RWPE1 (cell line): ENCODE measurements at places on chromosomes 2 and 18.
A peak's percentile ranks its signal among the peaks of the same experiment; 100 is the strongest.

DNA sequence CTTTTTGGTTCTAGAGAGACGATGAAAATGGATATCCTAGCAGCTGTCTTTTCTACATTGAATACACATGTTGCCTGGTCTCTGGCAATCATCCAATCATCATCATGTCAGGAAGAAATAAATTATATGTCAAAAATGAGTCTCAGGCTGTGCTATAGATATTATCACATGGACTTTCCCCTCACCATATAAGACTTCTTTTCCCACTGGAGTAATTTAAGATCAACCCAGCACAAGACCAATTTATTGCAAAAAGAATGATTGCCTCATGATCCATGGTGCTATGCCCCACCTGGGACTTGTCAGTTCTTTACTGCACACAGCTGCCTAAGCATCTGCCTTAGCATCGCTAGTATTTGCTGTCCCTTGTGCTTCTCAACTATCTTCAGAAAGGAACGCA is 783.7 kb upstream of the TMEFF2 start:
- DNase-seq: no peak

DNA sequence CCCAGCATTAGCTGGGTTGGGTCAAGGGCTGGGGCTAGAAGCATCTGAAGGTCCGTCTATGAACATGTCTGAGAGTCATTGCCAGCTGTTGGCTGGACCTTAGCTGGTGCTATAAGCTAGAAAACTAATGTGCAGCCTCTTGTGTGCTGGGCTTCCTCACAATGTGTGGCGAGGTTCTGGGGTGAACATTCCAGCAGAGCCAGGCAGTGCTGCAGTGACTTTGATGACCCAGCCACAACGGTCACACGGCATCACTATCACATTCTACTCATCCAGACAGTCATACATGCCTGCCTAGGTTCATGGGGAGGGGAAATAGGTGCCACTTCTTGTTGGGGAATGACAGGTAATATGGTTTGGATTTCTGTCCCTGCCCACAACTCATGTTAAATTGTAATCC is 260.5 kb downstream of the CYP26B1 start:
- no peak for DNase-seq

DNA sequence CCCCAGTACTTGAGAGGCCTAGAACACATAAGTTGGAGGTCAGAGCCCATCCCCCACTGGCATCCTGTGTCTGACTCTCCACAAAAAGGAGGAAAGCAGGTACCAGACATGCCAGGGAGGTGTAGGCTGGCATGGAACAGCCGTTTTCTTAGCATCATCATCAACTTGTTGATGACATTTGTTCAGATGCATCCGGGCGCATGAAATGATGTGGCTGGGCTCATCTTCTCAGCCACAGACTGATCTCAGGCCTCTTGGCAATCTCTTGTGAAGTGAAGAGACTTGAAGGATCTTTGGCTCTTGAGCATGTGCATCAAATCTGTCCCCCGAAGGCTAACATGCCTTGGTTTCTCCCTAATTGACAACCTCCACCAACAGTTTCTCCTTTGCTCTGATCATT is 243.3 kb downstream of the TSN start:
- DNase-seq: no peak

DNA sequence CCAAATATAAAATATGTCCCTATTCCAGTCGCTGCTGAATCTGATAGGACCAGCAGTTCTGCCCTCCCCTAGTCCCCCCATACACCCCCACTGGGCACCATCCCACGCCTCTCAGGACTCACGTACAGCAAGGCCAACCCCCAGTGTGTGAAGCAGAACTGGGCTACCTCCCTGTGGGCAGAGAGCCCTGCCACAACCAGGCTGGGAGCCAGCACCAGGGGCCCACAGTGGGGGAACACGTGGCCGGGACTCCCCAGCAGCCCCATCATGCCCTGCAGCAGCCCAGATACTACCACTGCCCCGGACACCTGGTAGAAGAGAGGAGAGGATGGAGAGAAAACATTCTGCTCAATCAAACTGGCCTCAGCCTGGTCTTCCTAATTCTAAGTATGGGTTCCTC is 1.3 kb downstream of the SLC23A3 start:
- no peak for DNase-seq

GRCh38 chr2:18912225-18912888 is 323.0 kb upstream of the NT5C1B start:
- DNase-seq: no peak

- DNase-seq: no peak
These were observed 72.3 kb upstream of the CCDC68 start for GRCh38 chr18:55031576-55031975.

DNA sequence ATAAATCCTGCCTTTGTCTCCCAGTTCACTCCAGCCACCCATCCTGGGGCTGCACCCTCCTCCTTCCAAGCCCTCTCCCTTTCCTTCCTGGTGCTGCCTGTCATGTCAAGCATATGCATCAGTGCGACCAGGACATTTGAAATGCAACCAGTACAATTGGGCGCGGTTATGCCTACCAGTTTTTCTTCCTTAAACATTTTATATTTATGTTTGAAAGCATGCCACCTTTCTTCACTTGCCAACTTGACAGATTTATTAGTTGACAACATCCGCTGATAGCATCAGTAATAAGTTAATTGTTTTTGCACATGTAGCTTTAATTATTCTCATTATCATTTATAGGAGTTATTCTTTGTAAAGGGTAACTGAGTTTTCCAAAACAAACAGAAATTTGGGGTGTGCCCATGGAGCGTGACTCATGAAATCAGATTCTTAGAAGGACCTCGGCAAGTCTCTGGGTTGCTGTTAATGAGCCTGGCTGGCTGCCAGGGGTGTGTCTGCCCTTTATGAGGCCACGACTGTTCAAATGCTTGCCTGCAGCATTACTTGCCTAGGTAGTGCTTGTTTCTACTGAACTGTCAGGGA is 32.8 kb upstream of the IL1B start:
- peak; percentile 79 for DNase-seq

GRCh38 chr2:177908182-177908581 is 164.4 kb downstream of the PDE11A start:
- DNase-seq: no peak

GRCh38 chr2:214169281-214169680 is 241.6 kb upstream of the VWC2L start:
- DNase-seq: no peak

DNA sequence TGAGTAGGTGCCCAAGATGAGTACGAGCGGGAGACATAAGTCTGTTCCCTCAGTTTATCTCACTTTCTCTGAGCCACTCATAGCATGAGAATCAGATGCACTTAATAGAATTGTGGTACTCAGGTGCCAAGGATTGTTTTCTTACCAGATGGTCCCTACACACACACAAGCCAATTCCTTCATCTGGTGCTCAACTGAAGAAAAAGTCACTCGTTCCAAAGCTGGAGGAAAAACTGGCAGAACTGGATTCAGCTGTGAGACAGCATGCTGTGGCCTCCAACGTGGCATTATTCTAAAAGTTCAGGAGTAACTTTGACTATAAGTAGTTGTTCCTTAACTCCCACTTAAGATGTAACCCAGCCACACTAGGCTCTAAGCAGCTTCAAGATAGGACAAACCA is 33.4 kb upstream of the ABCA12 start:
- no peak for DNase-seq

GRCh38 chr2:94871226-94872087 is at the start of gene TEKT4:
Gene TEKT4, plus strand, starts transcription at chr2:94871430. Its CDS starts 150 bp downstream, at chr2:94871580.
- DNase-seq: no peak

GRCh38 chr2:209741953-209742352 is 29.7 kb upstream of the UNC80 start:
- no peak for DNase-seq

GRCh38 chr18:2147476-2148230 is 423.7 kb downstream of the METTL4 start:
- DNase-seq: peak; percentile 86

GRCh38 chr18:35888329-35888728 is 84.2 kb upstream of the RMP24 start:
- no peak for DNase-seq

GRCh38 chr2:219396863-219397457 is 9.2 kb upstream of the DNPEP start:
- DNase-seq: no peak

- DNase-seq: no peak
These were observed 76.1 kb upstream of the SMAD2 start for GRCh38 chr18:48006415-48007175.

DNA sequence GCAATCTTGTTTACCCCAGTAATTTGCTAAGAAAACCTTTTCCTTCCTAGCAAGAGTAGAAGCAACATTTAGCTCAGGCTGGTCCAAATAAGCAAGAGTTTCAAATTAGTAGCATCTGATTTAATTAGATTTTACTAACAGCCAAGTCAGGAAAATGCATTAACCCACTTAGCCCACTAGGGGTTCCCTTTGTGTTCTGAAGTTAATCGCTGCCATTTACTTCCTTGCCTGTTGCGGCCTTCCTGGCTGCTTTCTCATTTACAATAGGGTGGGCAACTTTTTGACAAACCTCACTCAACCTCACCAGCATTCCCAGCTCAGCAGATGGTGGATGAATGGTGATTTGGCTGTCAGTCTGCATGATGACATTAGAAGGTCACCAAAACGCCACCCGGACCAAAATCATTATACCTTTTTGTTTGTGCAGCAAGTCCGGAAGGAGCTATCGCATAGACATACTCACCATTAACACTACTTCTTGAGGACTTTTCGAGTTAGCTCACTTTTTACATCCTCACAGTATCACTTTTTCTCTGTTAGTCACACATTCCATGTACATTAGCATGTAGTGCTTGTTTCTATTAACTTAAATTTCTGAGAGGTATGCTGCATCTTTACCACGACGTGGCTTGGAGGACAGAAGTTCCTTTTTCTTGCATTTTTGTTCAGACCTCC is 101.5 kb upstream of the SETBP1 start:
- DNase-seq: no peak

- DNase-seq: no peak
These were observed 105.4 kb upstream of the SPRED2 start for GRCh38 chr2:65537651-65538385.

GRCh38 chr2:42890791-42891355 is 98.5 kb upstream of the HAAO start:
- no peak for DNase-seq

- DNase-seq: no peak
These were observed 102.8 kb upstream of the ZNF521 start for GRCh38 chr18:25454730-25455129.

GRCh38 chr2:62800618-62801017 is 95.1 kb downstream of the EHBP1 start:
- DNase-seq: no peak

DNA sequence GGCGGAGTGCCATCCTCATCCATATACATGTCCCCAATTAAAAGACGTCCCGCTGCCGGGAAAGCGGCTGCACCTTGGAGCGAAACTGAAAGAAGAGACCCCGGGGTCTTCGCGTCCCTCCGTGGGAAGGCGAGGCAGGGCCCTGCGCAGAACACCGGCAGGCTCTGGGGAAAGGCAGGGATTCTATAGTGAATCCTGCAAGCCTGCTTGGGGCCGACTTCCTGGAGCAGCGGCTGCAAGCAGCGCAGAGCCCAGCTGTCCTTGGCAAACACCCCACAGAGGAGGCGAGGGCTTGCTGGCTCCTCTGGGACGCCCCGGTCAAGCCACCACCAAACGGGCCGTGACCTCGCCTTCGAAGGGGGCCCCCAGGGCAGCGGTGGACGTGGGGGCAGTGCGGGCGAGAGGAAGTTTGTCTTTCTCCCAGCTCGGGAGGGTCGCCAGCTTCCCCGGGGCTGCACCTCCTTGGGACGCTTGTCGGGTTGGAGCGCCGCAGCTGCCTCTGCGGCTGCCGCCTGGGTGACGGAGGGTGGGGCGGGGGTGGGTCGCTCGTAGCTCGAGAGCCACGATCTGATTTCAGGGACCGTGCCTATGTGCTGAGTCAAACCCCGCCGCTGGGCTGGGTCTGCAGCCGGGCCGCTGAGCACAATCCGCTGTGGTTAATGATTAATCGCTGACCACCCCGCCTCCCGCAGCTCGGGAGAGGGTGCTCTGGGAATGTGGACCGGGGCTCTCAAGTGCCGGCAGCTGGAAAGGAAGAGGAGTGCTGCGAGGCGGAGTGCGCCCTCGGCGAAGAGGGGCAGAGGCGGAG is 486 bp upstream of the GPR39 start:
- DNase-seq: peak; percentile 96
